Stimulated activated CD4-positive, alpha-beta T cell treated with anti-CD3 and anti-CD28 coated beads, Interleukin-4, amount 100 ng/mL, for 1 hour (primary cell): ENCODE measurements at places on chromosomes 1 and 21.

DNA sequence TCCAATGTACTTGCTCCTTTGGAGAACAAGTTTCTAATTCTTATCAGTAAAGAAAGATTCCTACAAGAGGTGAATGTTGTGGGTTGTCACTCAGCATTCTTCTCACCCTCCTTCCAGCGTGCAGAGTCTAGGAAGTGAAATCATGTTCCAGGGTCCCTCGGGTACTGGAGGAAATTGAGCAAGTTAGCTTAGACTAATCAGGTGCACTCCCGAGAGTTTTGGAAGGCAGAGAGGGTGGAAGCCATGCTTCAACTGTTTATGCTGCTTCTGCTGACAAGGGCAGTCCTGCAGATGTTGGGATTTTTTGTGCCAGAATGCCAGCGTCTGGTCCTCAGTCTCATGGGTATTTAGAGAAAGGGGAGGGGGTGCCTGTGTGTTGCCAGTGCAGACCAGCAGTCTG is 5.3 kb upstream of the C1orf115 start:
- DNase-seq, result no peak

DNA sequence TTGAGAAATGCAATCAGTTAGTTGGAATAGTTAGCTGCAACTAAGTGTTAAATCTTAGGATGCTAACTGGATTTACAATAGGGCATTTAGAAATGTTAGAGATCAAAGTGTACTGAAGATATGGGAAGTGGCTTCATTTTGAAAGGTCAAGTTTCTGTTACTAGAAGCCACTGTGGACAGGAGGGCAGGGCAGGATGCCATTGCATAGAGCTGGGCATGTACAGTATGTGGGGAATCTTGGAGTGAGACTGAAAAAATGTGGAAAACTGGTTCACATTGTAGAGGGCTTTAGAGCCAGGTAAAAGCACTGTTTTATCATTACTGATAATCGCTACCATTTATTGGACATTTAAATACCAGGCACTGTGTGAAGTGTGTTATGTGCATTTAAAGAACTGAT is 31.0 kb downstream of the ARID1A start:
- no peak for DNase-seq

- DNase-seq, result no peak
Observed at GRCh38 chr1:53057127-53057526, 4.9 kb upstream of the PODN start.

GRCh38 chr1:90964444-90965035 is 57.3 kb downstream of the ZNF644 start:
- DNase-seq, result no peak

DNA sequence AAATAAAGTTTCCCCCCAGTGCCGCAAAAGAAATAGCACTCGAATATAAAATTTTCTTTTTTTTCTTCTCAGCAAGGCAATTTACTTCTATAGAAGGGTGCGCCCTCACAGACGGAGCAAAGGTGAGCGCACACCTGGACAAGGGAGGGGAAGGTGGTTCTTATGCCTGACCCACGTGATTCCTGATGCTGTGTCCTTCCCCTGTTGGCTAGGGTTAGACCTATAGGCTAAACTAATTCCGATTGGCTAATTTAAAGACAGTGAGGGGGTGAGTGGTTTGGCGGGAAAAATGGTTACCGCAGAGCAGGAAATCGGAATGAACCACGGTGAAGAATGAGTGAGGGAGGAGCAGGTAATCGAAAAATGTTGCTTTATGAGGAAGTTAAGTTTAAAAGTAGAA is 607 bp upstream of the FAAH start:
- DNase-seq, result no peak

DNA sequence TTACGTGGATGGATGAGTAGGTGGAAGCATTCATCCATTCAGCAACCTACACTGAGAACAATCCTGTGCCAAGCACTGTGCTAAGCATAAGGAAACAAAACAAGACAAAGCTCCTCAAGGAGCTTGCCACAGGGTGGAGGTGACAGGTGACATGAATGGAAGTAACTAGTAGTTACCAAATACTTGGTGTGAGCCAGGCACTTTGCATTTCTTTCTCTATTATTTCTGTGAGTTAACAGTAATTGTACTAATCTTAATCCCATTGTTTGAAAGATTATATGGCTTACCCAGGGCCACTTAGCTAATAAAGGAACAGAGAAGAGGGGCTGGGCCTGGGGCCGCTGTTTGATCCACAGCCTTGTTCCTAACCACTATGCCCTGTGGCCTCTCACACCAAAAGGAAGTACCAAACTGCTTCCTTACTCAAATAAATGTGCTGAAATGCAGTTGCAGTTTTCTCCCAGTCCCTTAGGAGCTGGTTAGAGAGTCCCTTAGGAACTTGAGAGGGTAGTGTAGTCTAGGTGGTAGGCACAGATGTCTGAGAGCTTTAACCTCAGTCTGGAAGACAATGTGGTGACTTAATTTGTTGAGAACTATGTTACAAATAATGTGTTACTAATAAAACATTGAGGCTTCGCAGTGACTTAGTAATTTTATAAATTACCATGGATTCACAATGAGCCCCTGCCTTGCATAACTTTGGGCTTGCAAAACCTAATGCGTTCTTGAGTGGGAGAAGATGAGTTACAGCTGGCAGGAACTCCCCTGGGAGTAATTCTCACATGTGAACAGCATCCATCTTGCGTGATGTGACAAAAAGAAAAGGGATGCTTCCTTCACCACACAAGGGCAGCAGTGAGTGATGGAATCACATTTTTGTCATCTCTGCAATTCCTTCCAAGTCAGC is 69.8 kb downstream of the MPZL1 start:
- DNase-seq, result no peak

DNA sequence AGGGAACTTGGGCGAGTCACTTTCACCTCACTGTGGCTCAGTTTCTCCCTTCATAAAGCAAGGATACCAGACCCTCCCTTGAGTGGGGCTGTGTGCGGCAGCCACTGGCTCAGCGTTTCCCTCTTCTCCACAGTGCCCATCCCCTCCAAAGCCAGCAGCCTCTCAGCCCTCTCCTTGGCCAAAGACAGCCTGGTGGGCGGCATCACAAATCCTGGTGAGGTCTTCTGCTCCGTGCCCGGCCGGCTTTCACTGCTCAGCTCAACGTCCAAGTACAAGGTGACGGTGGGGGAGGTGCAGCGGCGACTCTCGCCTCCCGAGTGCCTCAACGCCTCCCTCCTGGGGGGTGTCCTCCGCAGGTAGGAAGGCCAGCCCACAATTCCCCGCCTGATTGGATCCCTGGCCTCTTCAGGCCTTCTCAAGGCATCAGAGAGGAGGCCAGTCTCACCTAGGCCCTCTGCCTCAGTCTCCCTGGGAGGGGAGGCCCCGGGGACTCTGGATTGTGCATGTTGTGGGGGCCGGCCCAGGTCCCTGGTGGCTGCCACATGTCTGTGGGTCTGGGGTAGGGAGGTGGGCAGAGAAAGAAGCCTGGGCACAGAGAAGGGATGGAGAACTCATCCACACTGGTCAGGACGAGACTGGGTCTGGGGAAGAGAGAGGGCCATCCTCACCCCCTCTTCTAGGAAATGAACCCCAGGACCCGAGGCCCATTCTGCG is 15.2 kb downstream of the TFAP2E start:
- no peak for DNase-seq

- no peak for DNase-seq
Observed at GRCh38 chr1:152880907-152881306, 2.8 kb downstream of the SMCP start.

DNA sequence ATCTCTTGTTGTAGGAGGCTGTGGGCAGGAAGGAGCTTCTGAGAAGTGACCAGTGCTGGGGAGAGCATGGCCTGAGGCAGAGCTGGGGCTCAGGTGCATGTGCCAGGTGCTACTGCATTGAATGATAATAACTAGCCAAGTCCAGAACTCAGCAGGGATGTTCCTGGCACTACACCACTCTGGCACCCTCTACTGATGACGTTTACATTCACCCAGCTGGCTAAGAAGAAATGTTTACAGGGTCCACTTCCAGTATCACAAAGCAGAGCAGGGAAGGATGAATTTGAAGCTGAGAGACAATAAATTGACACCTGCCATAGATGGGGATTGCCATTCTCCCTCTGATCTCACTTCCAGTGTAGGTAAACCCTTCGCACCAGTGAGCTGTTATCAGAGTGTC is 411.8 kb downstream of the SETD4 start:
- DNase-seq, result no peak

- DNase-seq, result no peak
Observed at GRCh38 chr1:56715156-56715555, 70.0 kb downstream of the PRKAA2 start.

- no peak for DNase-seq
Observed at GRCh38 chr1:165842671-165843129, 15.3 kb downstream of the UCK2 start.

GRCh38 chr1:97252076-97252475 is 530.5 kb downstream of the PTBP2 start:
- DNase-seq, result no peak

DNA sequence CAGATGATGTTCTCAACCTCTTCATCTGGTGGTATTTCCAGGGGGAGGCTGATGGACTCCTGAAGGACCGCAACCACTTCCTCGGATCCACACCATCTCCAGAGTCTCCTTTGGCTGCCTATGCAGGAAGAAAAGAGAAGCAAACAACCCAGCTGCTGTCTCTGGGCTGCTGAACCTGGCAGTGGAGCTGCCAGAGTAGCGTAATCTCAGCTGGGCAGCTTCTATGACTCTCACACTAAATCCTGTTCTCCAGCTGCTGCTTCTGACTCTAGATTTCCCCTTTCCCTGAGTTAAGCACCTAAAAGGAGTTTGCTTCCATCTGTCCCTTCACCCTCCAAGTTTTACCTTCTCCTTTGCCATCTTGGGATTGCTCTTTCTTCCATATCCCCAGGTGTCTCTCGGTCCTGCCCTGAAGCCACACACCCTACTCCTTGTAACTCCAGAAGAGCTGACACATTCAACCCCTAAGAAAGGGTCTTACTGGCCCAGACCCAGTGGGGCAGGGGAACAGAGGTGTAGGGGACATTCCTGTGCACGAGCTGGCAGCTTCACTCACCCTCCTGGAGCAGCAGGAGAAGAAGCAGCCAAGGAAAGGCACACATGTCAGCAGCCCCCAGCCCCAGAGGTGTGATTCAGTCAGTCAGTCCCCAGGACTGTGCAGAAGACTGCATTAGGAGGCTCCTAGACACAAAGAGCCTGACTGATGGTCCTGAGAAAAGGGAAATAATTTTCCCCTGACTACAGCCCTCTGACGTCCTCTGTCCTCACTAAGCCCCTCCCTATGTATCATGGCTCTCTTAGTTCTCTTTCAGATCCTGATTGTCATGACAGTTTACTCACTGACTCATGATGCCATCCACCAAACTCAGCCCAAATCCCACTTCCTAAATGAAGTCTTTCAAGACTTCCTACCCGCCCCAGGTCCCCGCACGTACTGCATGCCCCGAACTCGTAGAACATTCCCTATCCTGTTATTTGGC is at the start of gene SLAMF9:
Gene SLAMF9, minus strand, starts transcription at position 702 of the 980 bp plus-strand sequence. Its CDS starts 100 bp downstream, at position 602.
- no peak for DNase-seq

- DNase-seq, result no peak
Observed at GRCh38 chr21:45332981-45333582, 45.4 kb upstream of the POFUT2 start.

- DNase-seq, result no peak
Observed at GRCh38 chr21:46354046-46354445, 30.1 kb downstream of the PCNT start.

- DNase-seq, result no peak
Observed at GRCh38 chr1:10546896-10547295, 72.1 kb downstream of the PEX14 start.

DNA sequence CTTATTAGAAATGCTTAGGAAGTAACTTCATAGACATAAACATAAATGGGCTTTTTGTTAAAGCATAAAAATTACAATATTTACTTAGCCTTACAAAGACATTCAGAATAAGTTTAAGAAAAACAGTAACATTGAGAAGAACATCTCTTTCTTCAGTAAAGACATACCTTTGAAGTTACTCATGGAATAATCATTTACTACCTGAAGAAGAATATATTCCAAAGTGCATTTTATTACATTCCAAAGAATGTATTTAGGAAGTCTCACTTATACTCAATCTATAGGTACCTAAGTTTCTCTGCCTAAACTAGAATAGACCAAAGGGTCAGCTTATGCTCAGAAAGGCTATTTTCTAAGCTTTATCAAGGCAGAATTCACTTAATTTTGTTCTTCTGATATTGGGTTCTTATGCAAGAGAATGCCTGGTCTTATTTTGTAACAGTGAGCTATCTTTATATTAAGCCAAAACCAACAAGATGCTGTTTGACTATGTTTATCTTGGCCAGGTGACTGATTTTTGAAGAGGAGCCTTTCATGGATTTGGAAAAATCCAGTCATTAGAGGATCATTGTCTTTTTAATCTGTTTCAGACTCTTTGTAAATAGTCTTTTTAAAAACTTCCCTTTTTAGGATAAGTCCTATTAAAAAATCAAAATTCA is 110.1 kb downstream of the OLFML2B start:
- DNase-seq, result no peak

- no peak for DNase-seq
Observed at GRCh38 chr1:180816132-180816531, 96.6 kb upstream of the KIAA1614 start.

GRCh38 chr1:8956461-8957349 is 11.0 kb downstream of the CA6 start:
- no peak for DNase-seq

DNA sequence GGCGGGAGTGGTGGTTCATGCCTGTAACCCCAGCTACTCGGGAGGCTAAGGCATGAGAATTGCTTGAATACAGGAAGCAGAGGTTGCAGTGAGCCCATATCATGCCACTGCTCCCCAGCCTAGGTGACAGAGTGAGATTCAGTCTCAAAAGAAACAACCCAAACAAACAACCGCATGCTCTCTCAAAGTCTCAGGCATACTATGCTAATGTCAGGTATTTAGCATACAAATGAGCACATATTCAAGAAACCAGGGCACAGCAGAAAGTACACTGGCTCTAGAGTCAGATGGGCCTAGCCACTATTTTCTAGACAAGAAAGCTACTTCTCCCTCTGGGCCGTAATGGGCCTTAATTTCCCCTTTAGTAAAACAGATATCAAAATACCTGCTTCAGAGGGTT is 55.0 kb downstream of the ELAVL4 start:
- no peak for DNase-seq

GRCh38 chr1:228353601-228354371 is 52.8 kb downstream of the TRIM11 start:
- DNase-seq, result no peak

DNA sequence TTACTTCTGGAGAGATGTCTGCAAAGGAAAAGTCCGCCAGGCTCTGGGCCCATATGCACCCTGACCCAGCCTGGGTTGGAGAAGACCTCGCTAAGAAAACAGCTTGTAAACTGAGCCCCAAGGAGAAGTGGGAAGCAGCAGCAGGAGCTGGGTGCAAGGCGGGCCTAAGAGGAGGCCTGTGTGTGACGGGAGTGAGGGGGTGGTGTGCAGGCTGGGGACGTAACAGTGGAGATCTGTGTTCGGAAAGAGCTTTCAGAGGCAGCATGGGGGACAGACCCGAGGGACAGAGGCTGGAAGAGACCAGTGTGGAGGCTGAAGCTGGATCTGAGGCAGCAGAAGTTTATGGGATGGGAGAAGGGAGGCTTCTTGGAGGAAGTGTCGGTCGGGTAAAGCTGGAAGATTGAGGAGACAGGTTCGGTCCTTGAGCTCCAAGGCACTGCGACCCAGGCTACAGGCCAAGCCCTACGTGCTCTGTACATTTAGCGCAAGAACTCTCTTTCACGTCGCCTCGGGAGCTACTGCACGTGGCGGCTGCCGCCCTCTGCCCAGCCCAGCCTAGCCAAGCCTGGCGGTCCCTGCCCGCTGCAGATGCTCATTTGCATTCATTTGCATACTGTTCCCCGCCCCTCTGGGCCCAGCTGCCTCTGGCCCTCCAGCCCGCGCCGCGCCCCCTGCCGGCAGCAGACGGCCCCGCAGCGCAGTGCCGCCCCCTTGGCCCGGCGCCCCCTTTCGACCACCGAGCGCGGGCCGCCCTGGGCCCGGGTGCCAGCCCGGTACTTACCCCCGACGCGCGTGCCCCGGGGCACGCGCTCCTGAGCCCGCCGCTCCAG is 6.3 kb downstream of the HPCA start:
- DNase-seq, result peak; percentile 48

- no peak for DNase-seq
Observed at GRCh38 chr1:225763716-225764548, 13.7 kb upstream of the SRP9 start.
